ENCODE measurements at places on chromosomes 3 and 15. TPM values are rescaled to one million over a fixed set of nuclear protein-coding genes. Genes with fewer than 3 reads are reported as not detected.
A peak's percentile ranks its signal among the peaks of the same experiment; 100 is the strongest.

THOC7 gene
- total RNA-seq: 77.7 TPM

GOLGA6L7 gene
- total RNA-seq: not detected

C3orf20 gene
- 0.28 TPM for total RNA-seq

SPATA12 gene
- total RNA-seq: 0.47 TPM

GPR87 gene
- total RNA-seq: 1.2 TPM

GRCh38 chr3:57974796-57975388, 33.3 kb upstream of the FLNB start:
- H3K4me1 ChIP-seq: peaks cover 48% of the 10 kb centered on the region
- peaks cover 20% of the 10 kb centered on the region for H3K36me3 ChIP-seq
- H3K4me3 ChIP-seq: peak overlapping the region; percentile 11
- no peak for DNase-seq
- H3K27ac ChIP-seq: peak overlapping the region; percentile 78

DNA sequence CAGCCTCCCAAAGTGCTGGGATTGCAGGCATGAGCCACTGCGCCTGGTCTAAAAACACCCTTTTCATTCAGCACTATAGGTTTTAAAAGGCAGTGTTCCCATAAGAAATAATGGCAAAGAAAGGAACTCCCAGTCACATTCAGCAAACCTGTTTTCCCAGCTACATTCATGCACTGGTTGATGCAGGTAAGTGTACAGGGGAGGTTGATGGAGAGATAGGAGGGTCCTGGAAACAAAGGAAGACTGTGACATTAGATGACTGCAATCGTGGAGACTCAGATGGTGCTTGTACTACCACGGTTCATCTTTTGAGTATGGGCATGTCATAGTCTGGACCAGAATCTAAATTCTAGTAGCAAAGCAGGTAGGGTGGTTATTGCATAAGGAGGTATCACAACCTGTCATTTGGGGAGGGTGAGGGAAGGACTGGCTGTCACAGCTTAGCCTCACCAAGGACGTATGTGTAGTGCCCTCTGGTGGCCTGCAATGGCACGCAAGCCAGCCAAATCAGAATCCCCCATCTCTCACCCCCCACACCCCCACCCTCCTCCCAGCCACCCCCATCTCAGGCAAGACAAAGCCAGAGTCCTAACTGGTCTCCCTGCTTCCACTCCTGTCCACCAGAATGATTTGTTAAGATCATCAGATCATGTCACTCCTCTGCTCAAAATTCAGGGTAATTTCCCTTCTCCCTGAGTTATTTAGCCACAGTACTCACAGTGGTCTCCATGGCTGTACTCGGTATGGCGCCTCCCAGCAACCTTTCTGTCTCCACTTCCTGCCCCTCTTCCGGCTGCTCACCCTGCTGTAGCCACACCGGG, 28.8 kb upstream of the UBL7 start:
- H3K27ac ChIP-seq: no peak overlapping the region
- peaks cover 10% of the 10 kb centered on the region for H3K4me1 ChIP-seq
- no peak overlapping the region for H3K4me3 ChIP-seq
- no peaks in the 10 kb centered on the region for H3K36me3 ChIP-seq
- peak; percentile 76 for DNase-seq

DNA sequence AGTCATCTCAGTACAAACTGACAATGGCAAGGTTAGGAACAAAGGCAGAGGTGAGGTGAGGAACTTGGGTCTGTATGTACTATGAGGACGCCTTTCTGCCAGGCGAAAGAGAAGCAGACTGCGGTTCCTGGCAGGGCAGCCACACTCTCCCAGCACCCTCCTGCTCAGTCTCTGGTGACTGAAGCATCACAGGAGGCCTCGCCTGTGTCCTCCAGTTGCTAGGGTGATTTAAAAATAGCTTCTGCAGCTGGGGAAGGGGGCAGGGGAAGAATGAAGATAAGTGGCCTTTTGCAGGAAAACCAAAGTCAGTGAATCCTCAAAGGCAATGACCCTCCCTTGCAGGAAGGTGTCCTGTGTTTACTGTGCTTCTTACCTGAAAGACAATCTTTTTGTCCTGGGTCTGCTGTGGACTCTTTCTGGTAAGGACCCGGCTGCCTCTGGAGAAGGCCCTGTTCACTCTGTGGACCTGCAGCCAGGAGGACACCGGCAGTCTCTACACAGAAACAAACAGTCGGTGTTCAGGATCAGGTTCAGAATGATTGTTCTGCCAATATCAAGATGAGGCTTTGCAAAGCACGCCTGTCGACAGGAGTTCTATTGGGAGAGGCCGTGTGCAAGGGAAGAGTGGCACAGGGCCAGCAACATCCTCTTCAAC, 65.7 kb upstream of the DGKG start:
- no peak overlapping the region for H3K4me3 ChIP-seq
- no peaks in the 10 kb centered on the region for H3K36me3 ChIP-seq
- no peaks in the 10 kb centered on the region for H3K4me1 ChIP-seq
- DNase-seq: no peak

DNA sequence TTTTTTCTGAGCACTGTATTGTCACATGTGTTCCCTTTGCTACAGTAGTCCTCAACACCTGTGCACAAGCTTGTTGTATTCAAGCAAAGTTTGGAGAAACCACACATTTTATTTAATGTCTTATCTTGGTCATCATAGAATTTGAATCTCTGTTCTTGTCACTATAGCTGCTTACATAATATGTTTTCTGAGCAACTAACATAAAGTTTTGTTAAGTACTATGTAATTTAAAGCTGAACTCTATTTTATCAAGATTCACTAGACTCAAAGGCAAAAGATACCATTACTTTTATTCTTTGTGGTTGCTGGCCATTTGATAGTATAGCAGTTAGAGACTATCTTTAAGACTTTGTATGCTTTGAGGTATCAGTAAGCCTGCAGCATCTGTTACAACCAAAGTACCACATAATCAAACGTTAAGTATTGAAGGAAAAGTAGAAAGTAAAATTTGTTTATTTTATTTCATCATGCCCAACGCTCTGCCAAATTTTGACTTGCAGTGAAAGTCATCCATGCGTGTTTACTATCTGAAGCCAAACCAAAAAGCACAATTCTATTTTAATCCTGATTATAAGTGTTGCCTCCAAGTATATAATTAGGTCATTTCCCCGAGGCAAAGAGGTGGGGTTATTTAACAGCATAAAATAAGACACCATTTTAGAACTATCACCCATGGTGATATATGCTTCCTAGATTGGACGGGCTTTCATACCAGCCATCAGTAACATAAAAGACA, 10.3 kb upstream of the ABHD10 start:
- no peak for DNase-seq
- H3K27me3 ChIP-seq: no peaks in the 10 kb centered on the region
- no peak overlapping the region for H3K4me3 ChIP-seq
- no peak overlapping the region for H3K27ac ChIP-seq
- peaks cover 14% of the 10 kb centered on the region for H3K4me1 ChIP-seq
- peaks cover 8% of the 10 kb centered on the region for H3K36me3 ChIP-seq

DNA sequence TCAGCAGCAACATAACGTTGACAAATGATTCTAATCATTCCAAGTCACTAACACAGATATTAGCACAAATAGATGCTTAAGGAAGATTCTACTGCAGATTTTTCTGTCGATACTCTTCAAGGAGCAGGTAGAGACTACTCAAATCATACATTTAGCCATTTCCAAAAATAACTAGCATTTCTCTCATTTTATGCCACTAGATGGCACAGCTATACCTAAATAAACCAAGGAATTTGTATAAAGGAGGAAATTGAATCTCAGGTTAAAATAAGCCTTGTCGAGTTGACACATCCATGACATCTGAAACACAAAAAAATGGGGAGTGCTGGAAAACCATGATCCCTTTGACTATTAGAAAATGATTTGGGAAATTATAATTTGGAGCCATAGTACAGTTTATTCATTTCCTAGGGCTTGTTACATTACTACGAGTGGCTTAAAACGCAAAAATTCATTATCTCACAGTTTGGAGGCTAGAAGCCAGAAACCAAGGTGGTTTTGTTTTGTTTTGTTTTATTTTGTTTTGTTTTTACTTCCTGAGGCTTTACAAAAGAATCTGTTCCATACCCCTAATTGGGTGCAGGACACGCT, 59.5 kb upstream of the STRIT1 start:
- no peaks in the 10 kb centered on the region for H3K27me3 ChIP-seq
- no peak overlapping the region for H3K4me3 ChIP-seq
- H3K4me1 ChIP-seq: no peaks in the 10 kb centered on the region
- H3K27ac ChIP-seq: no peak overlapping the region
- no peaks in the 10 kb centered on the region for H3K36me3 ChIP-seq

GRCh38 chr3:161203485-161204098, 17.5 kb upstream of the NMD3 start:
- no peak overlapping the region for H3K4me3 ChIP-seq
- peak overlapping the region; percentile 8 for H3K27ac ChIP-seq
- no peak for DNase-seq
- H3K36me3 ChIP-seq: no peaks in the 10 kb centered on the region
- peaks cover 15% of the 10 kb centered on the region for H3K4me1 ChIP-seq

DNA sequence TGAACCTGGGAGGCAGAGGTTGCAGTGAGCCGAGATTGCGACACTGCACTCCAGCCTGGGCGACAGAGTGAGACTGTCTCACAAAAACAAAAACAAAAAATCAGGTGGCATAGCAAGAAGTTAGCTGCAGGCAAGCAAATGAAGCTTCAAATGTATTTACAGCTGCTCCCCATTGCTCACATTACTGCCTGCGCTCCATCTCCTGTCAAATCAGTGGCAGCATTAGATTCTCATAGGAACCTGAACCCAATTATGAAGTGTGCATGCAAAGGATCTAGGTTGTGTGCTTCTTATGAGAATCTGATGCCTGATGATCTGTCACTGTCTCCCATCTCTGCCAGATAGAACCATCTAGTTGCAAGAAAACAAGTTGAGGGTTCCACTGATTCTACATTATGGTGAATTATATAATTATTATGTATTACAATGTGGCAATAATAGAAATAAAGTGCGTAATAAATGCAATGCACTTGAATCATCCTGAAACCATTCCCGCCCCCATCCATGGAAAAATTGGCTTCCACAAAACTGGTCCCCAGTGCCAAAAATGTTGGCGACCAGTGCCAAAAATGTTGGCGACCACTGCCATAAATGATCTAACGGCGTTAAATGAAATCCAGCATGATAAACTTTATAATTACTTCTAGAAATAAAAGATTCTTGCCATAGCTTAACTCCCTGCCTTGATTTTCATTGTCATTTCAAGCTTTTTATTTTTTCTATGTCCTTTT, 616.7 kb upstream of the NAALADL2 start:
- no peaks in the 10 kb centered on the region for H3K4me1 ChIP-seq
- no peak overlapping the region for H3K4me3 ChIP-seq
- H3K36me3 ChIP-seq: no peaks in the 10 kb centered on the region
- DNase-seq: no peak

DNA sequence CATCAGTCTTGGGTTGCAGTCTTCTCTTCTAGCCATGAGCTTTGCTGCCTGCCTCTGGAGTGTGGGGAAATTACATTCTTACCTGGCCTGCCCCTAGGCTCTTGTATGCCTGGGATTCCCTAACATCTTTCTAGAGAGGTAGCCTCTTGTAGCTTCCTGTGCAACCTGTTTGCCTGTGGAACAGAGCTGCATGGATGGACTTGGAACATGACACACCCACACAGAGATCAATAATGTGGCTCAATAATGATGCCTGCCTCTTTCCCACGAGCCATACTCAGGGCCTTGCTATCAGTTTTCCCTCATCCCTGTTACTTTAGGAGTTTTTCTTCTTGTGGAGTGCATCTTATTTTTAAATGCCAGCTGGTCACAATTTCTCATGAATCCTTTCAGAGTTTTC, 11.4 kb downstream of the CHCHD6 start:
- H3K36me3 ChIP-seq: no peaks in the 10 kb centered on the region
- no peaks in the 10 kb centered on the region for H3K27me3 ChIP-seq
- peaks cover 18% of the 10 kb centered on the region for H3K4me1 ChIP-seq
- peak; percentile 51 for DNase-seq
- H3K27ac ChIP-seq: no peak overlapping the region
- no peak overlapping the region for H3K4me3 ChIP-seq

- H3K27ac ChIP-seq: peak overlapping the region; percentile 9
- no peak for DNase-seq
- H3K27me3 ChIP-seq: no peaks in the 10 kb centered on the region
- H3K4me3 ChIP-seq: peak overlapping the region; percentile 7
- H3K36me3 ChIP-seq: peaks cover under 1% of the 10 kb centered on the region
Observed at GRCh38 chr15:94252906-94253491, 21.6 kb downstream of the MCTP2 start.

GRCh38 chr3:197841789-197842188, 50.7 kb downstream of the LRCH3 start:
- no peaks in the 10 kb centered on the region for H3K27me3 ChIP-seq
- DNase-seq: no peak
- no peak overlapping the region for H3K27ac ChIP-seq
- peaks cover 32% of the 10 kb centered on the region for H3K36me3 ChIP-seq

- peaks cover 42% of the 10 kb centered on the region for H3K27me3 ChIP-seq
- H3K36me3 ChIP-seq: no peaks in the 10 kb centered on the region
- H3K4me3 ChIP-seq: no peak overlapping the region
- no peaks in the 10 kb centered on the region for H3K4me1 ChIP-seq
- H3K27ac ChIP-seq: no peak overlapping the region
Observed at GRCh38 chr15:89002281-89002761, 85.9 kb upstream of the ABHD2 start.

GRCh38 chr15:35437157-35437556, 108.8 kb downstream of the DPH6 start:
- no peak overlapping the region for H3K4me3 ChIP-seq
- H3K27me3 ChIP-seq: no peaks in the 10 kb centered on the region
- no peak for DNase-seq
- H3K4me1 ChIP-seq: peaks cover 6% of the 10 kb centered on the region
- H3K36me3 ChIP-seq: no peaks in the 10 kb centered on the region

GRCh38 chr3:52763466-52763865, 7.3 kb downstream of the NEK4 start:
- no peak overlapping the region for H3K4me3 ChIP-seq
- DNase-seq: no peak
- peaks cover 23% of the 10 kb centered on the region for H3K36me3 ChIP-seq

DNA sequence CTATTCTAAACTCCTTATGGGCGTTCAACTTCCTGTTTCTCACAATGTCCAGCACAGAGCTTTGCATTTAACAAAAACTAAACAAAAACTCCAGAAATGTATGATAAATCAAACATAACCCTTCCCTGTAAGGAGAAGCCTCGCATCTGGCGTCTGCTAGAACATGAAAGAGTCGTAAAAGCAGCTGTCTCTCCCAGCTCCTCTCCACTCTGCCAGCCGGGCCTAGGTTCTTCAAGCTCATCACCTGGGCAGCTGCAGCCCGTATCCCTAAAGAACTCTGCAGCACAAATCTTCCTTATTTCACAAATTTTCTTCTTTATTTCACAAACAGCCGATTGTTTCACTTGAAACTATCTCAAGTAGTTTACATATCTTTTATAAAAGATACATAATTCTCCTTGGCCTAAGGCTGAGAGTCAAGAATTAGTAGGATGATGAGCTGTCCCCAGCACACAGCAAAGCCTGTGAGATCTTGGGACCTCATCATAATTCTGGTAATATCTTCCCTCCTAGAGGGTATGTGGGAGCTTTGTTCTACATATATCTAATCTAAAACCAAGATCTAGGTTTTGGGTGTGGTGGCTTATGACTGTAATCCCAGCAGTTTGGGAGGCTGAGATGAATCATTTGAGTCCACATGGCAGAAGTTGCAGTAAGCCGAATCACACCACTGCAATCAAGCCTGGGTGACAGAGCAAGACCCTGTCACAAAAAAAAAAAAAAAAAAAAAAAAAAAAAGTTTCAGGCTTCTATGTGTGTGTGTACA, 35.3 kb downstream of the ANXA2 start:
- DNase-seq: no peak
- no peaks in the 10 kb centered on the region for H3K27me3 ChIP-seq
- H3K36me3 ChIP-seq: peaks cover 85% of the 10 kb centered on the region
- peaks cover 67% of the 10 kb centered on the region for H3K4me1 ChIP-seq
- H3K4me3 ChIP-seq: peak overlapping the region; percentile 10

All from Calu3 (cell line).